ENCODE measurements at places on chromosomes 6 and 20.

- peak; percentile 11 for DNase-seq
Observed at GRCh38 chr6:77926198-77926751, 273.4 kb downstream of the MEI4 start.

DNA sequence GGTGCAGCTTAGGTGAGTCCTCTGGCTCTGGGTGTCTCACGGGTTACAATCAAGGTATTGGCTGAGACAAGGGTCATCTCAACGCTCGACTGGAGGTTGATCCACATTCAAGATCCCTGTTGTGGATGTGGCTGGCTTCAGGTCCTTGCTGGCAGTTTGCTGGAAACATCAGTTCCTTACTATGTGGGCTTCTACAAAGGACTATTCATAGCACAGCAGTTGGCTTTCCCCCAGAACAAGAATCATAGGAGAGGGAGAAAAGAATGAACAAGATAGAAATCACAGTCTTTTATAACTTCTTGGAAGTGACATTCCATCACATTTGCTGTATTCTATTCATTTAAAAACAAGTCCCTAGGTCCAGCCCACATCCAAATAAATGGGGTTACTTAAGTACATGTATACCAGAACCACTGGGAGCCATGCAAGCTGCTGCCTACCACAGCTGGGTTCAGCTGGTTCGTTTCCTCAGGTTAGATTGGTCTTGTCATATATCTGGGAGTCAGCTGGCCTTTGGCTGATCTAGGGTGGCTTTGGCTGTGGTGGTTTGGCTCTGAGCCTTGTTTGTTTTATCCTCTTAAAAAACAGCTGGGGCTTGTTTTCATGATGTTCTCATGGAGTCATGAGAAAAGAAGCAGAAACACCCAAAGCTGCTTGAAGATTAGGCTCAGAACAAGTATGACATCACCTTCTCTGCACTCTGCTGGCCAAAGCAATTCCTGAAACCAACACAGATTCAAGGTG lies 433.2 kb upstream of the SPTLC3 start:
- no peak for DNase-seq

- no peak for DNase-seq
Observed at GRCh38 chr20:7308163-7308562, 540.7 kb downstream of the BMP2 start.

DNA sequence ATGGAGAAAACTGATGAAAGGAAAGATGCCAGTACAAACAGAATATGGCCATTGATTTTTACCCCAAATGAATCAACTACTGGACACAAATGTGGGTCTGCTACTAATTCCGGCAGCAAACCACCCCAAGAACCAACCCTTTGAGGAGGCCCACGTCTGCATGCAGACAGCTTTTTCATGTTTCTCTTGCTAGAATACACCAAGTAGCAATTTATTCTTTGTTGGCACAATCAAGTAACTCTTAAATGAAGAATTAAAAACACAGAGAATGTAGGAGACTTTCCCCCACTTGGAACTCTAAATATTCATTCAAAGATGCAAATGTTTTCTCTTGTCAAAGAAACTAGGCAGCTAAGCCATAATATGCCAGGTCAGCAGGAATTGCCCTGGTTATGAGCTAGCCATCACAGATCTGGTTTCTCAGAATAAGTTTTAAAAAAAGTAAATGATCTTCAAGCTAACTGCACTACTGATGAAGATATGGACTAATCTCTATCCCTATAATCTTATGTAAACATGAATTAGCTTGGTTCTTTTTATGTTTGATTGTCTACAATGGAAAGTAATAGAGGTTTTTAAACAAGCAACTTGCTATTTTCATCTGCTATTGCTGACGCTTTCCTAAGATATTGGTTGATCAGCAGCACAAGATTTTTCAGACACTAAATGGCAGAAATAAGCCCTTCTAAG lies 163.1 kb upstream of the THEMIS start:
- no peak for DNase-seq

GRCh38 chr20:2140561-2140960 lies 38.9 kb downstream of the STK35 start:
- DNase-seq = peak; percentile 25

GRCh38 chr6:136742125-136742524 lies 50.2 kb downstream of the MAP3K5 start:
- no peak for DNase-seq

GRCh38 chr6:128131566-128131965 lies 230.7 kb upstream of the THEMIS start:
- peak; percentile 2 for DNase-seq

- DNase-seq = no peak
Observed at GRCh38 chr20:54643761-54644160, 168.4 kb downstream of the DOK5 start.

DNA sequence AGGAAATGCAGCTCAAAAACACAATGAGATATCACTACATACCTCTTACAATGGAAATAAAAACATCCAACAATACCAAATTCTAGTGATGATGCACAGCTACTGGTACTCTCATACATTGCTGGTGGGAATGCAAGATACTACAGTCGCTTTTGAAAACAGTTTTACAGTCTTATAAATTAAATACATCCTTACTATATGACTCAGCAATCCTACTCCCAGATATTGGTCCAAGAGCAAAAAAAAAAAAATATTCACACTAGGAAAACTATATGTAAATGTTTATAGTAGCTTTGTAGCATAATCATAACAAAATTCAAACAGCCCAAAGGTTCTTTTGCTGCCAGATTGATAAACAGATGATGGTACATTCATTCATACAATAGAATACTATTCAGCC lies 217.4 kb upstream of the FAM83B start:
- no peak for DNase-seq

- no peak for DNase-seq
Observed at GRCh38 chr20:49344975-49345374, 67.1 kb upstream of the ZNFX1 start.

DNA sequence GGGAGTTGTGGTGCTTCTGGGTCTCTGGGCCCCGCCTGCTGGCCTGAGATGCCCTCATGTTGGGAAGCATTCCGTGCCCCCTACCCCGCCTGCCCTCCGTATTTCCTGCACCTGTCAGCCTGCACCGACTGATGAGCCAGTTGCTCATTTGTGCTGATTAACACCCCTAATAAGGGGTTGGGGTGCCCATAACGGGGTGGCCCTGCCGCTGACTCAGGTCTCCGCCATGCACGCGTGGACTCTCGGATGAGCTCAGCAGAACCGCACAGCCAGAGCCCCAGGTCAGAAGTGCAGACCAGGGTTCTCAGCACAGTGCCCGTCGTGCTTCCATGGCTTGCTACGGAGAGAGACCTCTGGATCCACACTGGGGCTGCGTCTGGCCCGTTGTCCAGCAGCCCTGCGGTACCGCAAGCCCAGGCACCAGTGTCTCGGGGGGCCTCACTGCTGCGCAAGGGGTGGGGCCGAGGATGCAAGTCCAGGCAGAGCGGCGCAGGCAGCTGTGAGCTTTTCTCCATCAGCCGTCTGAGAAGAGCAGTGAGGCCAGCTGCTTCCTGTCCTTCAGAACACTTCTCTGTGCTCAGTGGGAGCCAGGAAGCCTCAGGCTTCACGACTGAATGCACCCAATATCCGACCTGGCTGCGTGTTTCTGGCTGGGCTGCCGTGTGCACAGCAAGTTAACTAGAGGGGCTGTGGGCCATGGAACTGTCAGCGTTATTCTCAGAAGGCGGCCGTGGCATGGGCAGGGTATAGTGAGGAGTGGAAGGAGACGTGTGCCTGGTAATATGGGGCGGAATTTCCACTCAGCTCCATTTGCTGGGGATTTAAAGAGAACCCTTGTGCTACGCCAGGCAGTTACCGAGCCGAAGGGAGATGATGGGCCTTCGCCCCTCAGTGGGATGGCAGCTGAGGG lies 18.6 kb downstream of the MTG2 start:
- no peak for DNase-seq
